GF-D8 (cell line): ENCODE measurements at places on chromosomes 1 and 21.

DNA sequence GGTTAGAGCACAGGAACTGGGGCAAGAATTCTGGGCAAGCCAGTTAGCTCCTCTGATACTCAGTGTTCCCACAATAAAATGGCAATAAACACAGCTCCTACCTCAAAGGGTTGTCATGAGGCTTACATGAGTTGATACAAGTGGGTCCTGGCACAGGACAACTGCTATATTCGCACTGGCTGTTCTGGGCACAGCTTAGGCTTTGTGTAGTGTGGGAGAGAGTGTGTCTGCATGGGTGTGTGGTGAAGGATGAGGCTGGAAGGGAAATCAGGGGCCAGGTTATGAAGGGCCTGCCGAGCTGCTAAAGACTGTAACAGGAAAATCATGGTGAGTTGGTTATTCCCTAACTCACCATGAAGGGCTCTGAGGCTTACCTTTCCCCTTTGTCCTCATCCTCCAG lies 18.7 kb downstream of the ETV3 start:
- no peak for DNase-seq

DNA sequence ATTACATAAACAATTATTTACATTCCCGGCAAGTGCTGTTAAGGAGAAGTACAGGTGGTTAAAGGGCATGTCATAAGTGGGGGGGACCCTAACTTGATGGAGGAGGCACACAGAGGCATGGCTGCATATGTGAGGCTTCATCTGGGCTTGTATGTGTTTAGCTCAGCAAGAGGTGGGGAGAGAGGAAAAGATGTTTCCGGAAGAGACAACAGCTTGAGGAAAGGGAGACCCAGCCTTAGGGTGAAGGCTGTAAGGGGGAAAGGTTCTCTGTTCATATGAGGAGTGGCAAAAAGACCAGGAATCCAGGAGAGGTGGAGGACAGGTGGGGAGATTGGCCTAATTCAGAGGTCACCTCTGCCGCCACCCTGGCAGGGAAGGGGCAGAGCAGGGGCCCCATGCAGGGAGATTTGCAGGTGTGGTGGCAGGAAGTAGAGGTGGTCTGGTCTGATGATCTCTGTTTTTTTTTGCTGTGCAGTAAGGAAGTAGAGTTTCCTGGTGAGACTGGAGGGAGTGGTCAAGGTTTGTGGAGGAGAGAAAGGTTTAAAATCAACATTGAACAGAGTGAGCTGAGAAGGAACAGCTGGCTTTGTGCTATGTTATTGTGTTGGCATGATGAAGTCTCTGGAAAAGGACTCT lies 9.0 kb downstream of the TRAF5 start:
- no peak for DNase-seq

DNA sequence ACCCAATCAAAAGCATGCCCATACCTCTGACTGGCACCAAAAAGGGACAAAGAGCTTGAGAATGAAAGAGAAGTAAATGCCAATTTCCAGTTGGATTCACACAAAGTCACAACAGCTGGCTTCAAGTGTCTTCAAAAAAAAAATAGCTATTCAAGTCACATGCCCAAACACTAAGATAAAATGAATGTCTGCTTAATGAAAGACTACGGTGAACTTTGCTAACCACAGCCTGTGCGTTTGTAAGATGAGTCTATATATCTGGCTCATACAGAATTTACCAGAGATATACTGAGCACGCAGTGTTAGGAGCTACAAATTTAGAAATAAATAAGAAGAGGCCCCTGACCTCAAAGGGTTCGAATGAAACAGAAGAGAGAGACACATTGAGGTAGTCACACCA lies 73.2 kb downstream of the DAB1 start:
- no peak for DNase-seq

GRCh38 chr1:184620469-184620868 lies 134.2 kb downstream of the EDEM3 start:
- DNase-seq, result no peak

- DNase-seq, result no peak
Measured at GRCh38 chr1:198917226-198917625, 278.4 kb downstream of the PTPRC start.

DNA sequence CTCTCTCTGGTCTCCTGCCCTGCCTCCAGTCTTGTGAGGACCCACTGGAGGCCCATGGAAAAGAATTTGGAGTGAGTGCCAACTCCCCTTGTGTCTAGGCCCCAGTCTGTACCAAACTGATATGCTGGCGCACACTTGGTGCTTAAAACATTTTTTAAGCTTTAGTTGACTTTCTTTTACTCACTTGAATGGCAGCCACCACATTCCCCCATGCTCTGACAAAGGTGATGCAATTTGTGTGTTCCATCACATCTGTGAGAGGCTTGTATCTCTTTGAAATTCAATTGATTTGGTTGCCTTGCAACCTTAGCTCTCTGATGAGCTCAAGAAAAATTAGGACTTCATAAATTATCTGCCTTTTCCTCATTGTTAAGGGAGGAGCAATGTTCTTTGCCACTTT lies 30.5 kb upstream of the WDTC1 start:
- no peak for DNase-seq

DNA sequence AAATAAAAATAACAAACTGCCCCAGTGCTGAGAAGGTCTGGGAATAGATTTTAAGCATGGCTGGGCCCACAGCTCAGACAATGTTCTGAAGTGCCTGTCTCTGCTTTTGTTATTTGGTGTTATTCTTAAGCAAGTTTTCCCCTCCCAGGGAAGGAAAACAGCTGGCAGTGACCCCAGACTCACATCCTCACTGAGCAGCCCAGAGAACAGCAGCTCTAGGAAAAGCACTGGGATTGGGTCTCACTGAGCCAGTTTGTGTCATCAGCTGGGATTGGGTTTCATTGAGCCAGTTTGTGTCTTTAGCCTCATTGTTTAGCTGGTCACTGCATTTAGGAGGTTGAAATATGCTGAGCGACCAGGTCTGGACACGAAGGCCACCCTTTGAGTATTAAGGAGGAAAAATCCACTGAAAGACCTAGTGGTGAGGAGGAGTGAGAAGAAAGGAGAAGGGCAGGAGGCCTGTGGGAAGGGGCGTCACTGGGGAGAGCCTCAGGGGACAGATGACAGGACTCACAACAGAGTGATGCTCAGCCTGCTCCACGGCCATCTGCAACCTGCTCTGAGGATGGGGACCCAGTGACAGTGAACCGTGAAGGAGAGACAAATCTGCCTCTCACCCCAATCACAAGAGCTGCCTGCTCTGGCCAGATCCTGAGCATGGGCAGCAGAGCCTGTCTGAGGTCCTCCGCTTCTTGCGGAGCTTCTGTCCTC lies 103.8 kb downstream of the TOMM20 start:
- DNase-seq, result no peak

DNA sequence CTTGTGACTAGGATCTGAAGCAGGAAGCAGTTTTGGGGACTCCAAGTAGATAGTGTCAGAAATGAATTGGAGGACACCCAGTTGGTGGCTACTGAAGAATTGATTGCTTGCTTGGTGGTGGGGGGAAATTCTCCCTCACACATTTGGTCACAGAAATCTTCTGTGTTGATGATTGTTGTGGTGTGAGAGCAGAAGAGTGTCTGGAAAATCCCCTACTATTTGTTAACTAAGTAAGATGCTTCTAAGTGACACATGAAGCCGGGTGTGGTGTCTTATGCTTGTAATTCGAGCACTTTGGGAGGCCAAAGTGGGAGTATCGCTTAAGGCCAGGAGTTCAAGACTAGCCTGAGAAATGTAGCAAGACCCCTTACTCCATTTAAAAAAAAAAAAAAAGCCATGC lies 22.5 kb upstream of the IPP start:
- DNase-seq, result no peak

- DNase-seq, result no peak
Measured at GRCh38 chr1:71089536-71090270, 8.9 kb upstream of the ZRANB2 start.

- no peak for DNase-seq
Measured at GRCh38 chr21:15870819-15871218, 141.0 kb downstream of the USP25 start.

DNA sequence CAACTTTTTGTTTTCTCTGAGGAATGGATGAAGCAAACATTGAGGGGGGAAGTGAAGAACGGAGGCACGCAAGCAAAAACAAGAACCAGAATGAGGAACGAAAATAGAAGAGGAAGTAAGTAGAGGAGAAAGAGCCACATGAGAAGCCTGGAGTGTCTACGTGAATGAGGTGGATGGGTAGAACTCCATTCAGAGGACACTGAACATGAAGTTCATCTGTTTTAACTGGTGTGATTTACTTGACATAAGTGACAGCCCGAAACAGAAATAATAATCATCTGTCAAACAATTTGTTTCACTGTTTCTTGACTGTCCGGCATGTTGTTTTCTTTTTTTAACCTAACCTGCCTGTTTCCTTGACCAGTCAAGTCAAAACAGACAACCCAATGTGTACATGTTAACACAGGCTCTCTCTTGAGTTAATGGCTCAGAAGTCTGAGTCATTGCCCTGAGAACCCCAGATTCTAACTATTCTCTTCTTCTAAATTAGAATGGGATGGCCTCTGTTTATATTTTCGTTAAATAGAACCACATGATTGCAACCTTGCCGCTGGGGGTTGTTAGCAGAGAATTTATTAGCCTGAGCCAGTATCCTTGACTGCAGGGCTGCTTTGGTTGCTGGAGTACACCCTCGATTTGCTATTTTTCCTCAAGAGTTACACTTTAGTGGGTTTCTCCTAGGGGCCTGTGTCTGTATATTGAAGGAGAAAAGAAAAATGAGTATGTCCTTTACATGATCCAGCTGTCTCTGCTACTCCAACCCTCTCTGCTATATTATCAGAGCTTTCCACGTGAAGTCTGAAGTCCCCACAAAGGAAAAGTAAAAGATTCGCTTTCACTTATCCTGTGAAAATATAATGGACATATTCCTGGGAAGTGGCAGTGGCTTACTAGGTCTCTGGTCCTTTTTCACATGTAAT lies 151.7 kb downstream of the ZC3H11B start:
- DNase-seq, result peak; percentile 34

- no peak for DNase-seq
Measured at GRCh38 chr1:198359024-198359653, 181.3 kb downstream of the ATP6V1G3 start.

GRCh38 chr1:204222764-204223055 lies 8.9 kb upstream of the GOLT1A start:
- DNase-seq, result no peak
